ENCODE measurements at places on chromosomes 1 and 21.

GRCh38 chr1:46218443-46218842 is 15.3 kb downstream of the LURAP1 start:
- DNase-seq: no peak

DNA sequence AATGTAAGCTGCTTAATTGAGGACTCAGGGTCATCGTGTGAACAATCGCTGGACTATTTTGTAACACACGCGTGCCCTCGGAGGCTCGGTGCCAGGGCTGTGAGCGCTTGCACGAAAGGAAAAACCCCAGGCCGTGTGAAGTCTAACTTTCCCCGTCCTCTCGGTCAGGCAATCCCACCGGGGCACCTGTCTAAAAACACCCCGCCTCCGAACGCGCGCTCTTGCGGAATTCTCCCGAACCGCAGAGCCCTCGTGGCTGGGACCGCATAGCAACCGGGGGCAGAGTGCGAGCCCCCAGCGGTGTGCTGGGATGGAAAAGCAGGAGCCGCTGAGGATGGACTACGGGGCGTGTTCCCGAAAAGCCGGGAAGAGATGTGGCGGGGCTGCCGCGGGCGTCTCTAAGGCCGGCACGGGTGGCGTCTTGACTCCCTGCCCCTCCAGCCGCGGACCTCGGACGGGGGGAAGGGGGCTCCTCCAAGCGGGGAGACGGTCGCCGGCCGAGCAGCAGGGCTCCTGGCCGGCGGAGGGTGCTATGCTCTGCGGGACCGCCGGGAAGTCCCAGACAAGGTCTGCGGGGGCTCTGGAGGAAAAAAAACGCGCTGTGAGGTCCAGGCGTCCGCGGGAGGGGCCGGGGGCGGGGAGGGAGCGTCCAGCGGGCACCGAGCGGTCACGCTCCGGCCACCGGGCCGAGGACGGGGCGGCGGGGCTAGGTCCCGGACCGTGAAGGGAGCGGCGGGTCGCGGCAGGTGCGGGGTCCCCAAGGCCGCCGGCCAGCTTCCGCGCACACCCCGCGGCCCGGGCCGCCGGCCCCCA is 936 bp downstream of the ZBTB21 start:
- DNase-seq: peak; percentile 54

- no peak for DNase-seq
Observed at GRCh38 chr1:217333939-217334338, 297.0 kb downstream of the GPATCH2 start.

DNA sequence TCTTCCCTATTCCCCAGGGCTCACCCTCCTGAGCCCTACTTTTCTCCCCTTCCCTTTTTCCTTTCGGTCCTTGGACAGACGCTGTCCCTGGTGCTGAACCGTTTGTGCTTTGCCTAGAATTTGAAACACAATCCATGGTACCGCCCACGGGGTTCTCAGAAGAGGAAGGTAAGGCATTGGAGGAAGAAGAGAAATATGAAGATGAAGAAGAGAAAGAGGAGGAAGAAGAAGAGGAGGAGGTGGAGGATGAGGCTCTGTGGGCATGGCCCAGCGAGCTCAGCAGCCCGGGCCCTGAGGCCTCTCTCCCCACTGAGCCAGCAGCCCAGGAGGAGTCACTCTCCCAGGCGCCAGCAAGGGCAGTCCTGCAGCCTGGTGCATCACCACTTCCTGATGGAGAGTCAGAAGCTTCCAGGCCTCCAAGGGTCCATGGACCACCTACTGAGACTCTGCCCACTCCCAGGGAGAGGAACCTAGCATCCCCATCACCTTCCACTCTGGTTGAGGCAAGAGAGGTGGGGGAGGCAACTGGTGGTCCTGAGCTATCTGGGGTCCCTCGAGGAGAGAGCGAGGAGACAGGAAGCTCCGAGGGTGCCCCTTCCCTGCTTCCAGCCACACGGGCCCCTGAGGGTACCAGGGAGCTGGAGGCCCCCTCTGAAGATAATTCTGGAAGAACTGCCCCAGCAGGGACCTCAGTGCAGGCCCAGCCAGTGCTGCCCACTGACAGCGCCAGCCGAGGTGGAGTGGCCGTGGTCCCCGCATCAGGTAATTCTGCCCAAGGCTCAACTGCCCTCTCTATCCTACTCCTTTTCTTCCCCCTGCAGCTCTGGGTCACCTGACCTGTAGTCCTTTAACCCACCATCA is 10.4 kb downstream of the BCAN start:
- DNase-seq: peak; percentile 55

- no peak for DNase-seq
Observed at GRCh38 chr1:43258370-43258769, 11.4 kb upstream of the TMEM125 start.

GRCh38 chr21:44822484-44823178 is 4.8 kb upstream of the SUMO3 start:
- DNase-seq: peak; percentile 59

- DNase-seq: no peak
Observed at GRCh38 chr21:45002381-45003204, 62.8 kb downstream of the SLX9 start.

DNA sequence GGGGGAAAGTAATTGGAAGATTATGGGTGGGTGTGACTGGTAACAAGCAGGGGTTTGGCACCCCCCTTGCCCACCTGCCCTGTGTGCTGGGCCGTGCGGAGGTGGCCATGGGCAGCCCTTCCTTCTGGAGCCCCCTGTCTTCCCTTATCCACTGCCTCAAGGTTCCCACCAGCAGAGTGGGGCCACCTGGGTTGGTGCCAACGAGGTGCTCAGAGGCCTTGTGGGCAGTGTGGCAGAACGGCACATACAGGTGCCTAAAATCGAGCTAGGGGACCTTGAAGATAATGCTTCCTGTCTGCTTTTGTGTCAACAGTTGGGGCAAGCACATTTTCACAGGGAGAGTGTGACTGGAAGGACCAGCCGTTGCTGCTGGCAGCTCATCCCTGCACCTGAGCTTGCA is 161.8 kb downstream of the PCBP3 start:
- no peak for DNase-seq

GRCh38 chr1:208885060-208885459 is 640.9 kb upstream of the PLXNA2 start:
- DNase-seq: no peak

DNA sequence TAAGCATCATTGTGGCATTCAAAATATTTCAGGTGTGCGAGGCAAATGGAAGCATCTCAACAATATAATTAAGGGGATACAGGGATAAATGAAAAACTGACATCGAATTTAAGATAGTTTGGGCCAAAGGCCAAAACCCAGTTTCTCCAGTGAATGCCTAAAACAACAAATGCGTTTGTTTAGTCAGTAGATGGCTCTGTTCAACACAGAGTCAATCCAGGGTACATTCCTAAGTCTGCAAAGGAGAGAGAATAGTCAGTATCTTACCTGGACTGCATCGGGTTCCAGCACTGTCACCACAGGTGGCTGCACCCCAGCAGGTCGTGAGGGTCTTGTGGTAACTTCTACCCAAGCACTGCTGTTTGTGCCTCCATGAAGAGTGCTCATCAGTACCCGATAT is 321.1 kb downstream of the KCTD3 start:
- no peak for DNase-seq

- no peak for DNase-seq
Observed at GRCh38 chr1:30706528-30706927, 16.9 kb downstream of the MATN1 start.

DNA sequence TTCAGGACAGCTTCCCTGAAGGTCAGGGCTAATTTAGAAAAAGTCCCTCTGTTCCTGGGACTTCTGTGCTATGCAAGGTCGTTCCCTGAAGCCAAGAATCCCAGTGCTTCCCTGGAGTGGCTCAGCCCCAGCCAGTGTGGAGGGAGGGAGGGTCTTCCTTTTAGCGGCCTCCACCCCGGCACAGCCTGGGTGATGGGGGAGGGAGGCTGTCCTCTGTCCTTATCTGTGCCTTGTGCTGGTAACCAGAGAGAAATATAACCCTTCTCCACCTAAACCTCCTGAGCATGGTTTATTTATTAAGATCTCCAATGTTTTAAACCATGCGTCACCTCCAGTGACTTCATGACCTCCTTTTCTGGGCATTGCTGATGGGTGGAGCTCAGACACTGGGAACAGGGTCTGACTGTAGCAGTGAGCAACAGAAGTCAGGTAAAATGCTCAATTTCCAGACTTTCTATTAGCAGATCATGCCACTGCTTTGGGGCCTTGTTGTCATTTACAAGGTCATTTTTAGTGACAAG is 157.1 kb downstream of the DSCAM start:
- DNase-seq: no peak

DNA sequence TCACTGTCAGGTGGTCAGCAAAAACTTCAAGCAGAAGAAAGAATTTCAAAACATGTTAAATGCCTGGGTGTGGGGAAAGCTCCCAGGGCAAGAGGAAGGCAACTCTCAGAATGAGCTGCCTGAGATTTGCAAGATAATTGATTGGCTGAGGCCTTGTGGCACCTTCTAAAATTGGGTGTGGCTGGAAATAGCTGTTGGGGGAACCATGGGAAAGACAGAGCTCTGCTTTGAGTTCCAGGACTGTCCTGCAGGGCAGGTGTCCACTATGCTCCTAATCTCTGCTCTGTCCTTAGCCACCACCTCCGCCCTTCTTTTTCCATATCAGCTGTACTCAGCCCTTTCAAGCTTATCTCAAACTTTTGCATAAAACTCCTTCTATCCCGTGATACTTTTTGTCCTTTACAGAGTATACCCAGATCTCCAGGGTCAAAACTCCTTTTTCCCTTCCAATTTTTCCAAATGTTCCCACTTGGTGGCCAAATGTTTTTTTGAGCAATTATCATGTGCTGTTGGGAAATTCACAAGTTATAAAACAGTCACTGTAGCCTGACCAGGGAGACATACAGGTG is 23.8 kb upstream of the PPP2R5A start:
- DNase-seq: no peak

- DNase-seq: no peak
Observed at GRCh38 chr1:73756817-73757216, 441.2 kb downstream of the LRRIQ3 start.

- peak; percentile 82 for DNase-seq
Observed at GRCh38 chr21:45087022-45087823, 12.8 kb downstream of the ADARB1 start.

DNA sequence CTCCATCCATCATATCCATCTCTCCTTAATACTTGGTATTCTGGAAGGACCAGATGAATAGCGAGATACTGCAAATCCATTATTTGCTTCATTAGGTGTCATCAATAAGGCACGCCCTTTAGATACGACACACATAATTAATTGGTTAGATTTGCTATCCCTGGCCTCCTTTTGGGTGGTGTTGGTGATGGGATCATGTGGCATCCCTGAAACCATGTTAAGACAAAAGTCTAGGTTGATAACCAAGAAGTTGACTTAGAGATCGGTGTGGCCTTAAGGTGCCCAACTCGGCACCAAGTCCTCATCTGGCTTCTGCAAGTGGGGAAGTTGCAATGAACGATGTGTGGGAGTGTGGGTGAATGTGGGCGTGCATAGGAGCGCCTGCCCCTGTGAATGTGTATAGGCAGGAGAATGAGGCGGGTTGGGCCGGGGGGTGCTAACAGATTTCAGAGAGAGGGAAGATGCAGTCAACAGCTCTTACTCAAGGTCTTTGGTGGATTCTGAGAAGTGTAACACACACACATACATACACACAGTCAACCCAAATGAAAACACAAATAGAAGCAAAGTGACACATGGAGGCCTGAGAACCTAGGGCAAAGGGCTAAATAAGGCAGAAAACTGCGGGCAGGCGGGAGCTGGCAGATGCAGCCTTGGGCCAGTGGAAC is 415.7 kb upstream of the ESRRG start:
- no peak for DNase-seq

Data from common myeloid progenitor, CD34-positive (primary cell).